ENCODE measurements at places on chromosomes 7 and 10.

- DNase-seq = no peak
Observed at GRCh38 chr10:108338146-108338545, 1173.6 kb upstream of the SORCS1 start.

GRCh38 chr10:76871697-76872295, 765.8 kb downstream of the KCNMA1 start:
- no peak for DNase-seq

- DNase-seq = no peak
Observed at GRCh38 chr7:137990251-137990941, 11.5 kb downstream of the CREB3L2 start.

GRCh38 chr7:83085299-83085698, 77.4 kb downstream of the PCLO start:
- no peak for DNase-seq

DNA sequence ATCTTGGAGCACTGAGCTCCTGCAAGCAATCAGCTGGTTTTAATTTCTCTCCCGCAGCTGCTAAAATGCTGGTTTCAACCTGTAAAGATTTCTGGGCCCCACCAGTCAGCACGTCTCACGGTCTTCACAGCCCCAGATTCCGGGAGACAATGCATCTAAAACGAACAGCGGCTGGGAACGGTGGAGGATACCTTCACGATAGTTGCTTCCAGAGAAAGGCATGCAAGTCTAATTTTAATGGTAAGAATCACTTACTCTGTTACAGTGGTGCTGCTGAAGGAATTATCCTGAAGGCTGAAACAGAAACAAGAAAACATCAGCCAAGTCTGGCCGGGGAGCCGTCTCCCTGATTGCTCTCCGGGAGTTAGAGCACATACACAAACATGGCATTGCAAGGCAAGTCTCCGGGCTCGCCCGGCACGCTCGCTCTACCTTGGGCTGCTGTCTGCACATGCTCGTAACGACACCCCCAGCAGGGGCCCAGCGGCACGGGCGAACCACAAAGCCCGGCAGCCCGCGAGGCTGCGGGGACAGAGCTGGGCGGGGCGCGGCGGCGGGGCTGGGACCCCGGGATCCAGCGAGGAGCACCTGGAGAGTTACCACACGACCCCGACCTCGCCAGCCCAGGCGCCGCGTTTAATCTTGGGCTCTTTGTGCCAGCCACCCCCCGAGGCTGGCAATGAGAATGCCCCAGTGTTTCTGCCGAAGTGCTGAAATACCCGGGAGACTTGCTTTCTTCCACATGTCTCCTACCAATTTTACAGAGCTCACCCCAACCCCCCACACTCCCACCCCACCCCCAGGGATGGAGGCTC, at the start of gene FAM13C:
FAM13C (minus strand) TSS at position 406 of the 815 bp plus-strand sequence; CDS start at position 317, 89 bp downstream.
- no peak for DNase-seq

GRCh38 chr7:2299131-2299829, 15.0 kb downstream of the SNX8 start:
- DNase-seq = no peak

DNA sequence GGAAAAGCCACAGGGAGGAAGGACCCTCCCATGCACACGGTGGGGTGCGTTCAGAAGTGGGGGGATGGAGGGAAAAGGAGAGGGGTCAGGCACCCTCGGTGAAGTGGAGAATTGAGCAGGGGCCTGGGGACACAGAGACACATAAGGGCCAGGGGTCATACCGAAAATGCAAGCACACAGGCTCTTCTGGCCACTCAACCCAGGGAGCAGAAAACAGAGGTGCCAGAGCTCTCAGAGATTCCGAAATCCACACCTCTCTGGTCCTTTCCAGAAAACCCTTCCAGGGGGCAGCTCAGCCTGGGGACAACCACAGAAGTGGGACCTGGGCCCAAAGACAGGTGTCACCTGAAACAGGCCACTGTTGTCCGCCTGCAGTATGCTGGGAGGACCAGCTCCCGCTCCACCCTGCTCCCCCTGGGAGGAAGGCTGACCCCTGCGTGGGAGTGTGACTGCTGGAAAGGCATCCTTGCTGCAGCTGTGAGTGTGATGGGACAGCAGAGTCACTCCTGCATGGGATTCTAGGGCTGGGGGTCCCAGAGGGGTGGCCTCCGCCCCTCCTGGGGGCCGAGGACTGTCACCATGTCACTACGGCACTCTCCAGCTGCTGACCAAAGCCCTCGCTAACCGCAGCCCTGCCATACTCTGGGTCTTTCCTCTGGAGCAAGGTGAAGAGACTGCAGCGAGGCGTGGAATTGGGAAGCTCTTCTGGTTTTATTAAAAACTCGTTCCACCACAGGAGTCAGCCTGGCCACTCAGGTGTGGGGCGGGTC, 63.1 kb downstream of the TMEM209 start:
- no peak for DNase-seq

- no peak for DNase-seq
Observed at GRCh38 chr10:11887381-11888227, 64.4 kb downstream of the PROSER2 start.

DNA sequence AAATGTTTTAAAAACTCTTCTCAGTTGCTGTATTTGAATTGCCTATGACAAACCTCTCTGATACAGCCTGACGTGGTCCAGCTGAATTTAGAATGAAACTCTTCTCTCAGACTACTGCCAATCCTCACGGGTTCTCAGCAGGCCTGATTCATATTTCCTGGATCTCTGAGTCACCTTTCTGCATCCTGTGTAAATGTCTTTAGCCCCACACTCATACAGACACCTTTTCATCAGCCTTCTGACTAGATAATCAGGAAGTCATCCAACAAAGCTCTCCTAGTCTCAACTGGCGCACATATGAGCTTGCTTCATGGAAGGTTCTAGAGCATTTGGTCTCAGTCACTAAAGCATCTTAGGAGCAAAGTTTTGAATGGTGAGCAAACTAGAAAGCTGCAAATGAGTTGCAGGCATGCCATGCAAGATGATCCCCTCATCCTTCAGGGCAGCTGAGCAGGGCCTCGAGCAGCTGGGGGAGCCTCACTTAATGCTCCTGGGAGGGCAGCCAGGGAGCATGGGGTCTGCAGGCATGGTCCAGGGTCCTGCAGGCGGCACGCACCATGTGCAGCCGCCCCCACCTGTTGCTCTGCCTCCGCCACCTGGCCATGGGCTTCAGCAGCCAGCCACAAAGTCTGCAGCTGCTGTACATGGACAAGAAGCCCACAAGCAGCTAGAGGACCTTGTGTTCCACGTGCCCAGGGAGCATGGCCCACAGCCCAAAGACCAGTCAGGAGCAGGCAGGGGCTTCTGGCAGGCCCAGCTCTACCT, 182.8 kb downstream of the ARHGAP12 start:
- DNase-seq = no peak

- peak; percentile 39 for DNase-seq
Observed at GRCh38 chr10:32938554-32939061, 19.4 kb downstream of the ITGB1 start.

- peak; percentile 31 for DNase-seq
Observed at GRCh38 chr10:69957886-69958555, 94.6 kb upstream of the MACROH2A2 start.

GRCh38 chr10:86651021-86651471, 3.3 kb upstream of the OPN4 start:
- DNase-seq = no peak

GRCh38 chr10:17235136-17235535, 7.1 kb downstream of the VIM start:
- DNase-seq = no peak

DNA sequence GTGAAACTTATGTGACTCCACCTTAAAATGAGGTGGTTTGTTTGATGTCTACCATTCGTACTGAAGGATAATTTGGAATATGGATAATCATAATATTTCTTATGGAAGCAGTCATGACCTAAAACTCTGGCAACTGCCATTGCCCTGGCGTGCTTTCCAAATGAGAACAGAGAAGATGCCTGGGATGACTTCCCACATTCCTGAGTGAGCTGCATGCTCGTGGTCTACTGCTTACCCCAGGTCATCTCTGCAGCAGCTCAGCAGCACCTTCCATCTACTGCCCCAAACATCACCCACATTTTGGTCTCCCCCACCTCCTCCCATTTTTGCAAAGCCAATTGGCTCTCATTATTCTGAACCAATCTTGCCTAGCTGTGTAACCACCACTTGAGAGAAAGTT, 40.1 kb downstream of the LYZL1 start:
- DNase-seq = no peak

GRCh38 chr7:92602352-92603088, 12.3 kb upstream of the FAM133B start:
- DNase-seq = no peak

DNA sequence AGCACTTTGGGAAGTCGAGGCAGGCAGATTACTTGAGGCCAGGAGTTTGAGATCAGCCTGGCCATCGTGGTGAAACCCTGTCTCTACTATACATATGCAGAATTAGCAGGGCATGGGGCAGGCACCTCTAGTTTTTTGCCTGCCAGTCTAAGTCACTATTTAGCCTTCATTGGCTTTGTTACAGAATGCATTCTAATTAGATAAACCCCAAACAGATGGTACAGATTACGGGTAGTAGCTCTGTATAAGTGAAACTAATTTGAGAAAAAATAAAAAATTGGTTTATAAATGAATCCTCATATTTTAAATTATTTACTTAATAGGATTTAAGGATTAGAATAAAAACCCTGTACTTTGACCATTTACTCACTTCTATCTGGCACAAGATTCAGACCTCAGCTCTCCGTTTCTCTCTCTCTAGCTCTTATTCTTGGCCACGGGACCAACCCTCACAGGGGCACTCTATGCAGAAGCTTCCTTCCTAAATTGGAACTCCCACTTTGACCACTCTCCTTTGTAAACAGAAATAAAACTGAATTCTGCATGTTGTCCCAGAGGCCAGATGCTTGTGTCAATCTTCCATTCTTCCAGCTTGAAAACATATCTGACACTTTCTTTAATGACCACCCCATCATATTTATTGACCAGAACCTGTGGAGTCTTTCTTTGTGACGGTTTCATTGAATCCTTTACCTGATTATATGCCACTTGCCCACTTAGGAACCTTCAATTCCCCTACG, 26.8 kb downstream of the BET1 start:
- no peak for DNase-seq
